Activated CD4-positive, alpha-beta T cell treated with anti-CD3 and anti-CD28 coated beads, Interleukin-2, amount 10 ng/mL, durations not matched to agents 7 days and 5 days (primary cell): ENCODE measurements at places on chromosomes 13 and 19.

- DNase-seq = no peak
Measured at GRCh38 chr13:90281709-90282108, 1065.8 kb upstream of the MIR17HG start.

GRCh38 chr19:34503531-34504272 is 22.1 kb downstream of the WTIP start:
- no peak for DNase-seq

DNA sequence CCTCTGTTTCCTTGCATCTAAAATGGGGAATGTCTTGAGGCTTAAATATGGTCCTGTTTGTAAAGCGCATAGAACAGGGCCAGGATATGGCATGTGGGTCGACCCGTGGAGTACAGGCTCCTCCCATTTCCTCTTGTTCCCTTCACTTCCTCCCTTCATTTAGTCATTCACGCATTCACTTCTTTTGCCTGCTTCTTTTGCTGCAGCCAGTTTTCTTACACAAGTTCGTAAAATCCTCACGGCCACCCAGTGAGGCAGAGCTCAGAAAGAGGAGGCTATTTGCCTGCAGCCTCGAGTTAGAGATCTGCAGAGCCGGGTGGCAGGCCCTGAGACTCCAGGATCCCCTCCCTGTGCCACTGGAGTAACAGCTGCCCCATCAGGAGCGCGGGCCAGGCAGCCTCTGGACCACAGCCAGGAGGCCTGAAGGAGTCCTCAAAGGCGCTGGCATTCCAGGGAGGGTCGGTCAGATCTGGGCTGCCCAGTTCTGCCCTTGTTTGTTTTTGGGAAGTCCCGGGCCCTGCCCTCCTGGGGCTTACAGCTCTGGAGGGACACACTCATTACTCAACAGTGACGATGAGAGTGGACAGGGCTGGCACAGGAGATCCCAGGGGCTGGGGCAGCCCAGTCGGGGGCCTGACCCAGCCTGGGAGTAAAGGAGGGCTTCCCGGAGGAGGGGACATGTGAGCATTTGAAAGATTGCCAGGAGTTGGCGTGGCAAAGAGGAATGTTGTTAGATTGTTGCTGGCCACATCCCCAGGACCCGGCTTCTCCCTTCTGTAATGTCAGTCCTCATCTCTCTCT is 4.6 kb downstream of the PPP5C start:
- peak; percentile 45 for DNase-seq

DNA sequence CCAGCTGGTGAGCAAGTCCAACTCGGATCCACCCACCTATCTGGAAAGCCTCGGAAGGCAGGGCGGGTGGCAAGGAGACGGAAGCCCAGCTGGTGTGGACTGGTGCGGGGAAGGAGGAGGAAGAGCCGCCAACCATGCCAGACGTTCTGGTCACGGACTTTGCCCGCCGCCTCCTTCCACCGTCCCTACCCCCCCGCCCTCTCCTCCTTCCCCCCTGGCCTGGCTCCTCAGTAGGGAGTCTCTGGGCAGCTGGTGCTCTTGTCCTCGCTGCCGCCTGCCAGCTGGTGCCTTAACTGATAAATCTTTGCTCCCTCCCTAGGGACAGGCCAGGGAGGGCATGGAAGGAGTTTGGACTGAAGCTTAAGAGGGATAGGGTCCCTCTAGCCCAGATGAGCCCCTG is 4.8 kb downstream of the SYNGR4 start:
- DNase-seq = no peak

GRCh38 chr19:48841047-48841446 is 4.8 kb upstream of the HSD17B14 start:
- no peak for DNase-seq

GRCh38 chr19:45243144-45243732 is 2.0 kb downstream of the EXOC3L2 start:
- no peak for DNase-seq

DNA sequence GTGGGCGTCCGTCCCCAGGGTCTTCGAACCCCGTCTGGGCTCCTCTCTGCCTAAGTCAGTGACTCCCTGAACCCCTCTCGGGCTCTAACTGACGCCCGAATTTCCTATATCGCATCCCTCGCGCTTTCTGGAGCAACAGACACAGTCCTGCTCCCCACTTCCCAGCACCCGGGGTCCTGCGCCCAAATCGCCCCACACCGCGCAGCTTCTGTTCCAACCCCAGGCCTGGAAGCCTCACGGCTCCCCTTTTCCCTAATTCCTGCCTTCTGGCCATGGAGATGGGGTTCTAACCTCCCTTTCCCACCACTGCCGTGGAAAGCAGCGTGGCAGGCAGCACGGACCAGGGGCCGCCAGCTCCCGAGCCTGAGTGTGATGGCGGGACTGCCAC is 1.6 kb upstream of the GRTP1 start:
- DNase-seq = no peak

DNA sequence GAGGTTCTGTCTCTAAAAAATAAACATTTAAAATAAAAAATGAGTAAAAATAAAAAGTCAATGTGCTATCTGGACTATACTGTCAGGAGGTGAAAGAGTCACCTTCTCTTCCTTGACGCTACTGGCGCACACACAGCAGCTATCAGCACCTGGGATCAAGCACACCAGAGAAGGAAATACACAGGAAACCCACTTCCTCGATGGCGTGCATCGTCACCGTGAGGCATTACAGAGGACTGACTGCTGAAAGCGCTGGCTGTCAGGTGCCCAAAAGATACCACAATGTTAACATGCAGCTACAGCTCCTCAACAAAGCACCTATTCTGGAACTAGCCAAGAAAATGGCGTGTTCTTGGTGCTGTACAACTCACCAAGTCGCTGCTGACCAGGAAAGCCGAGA is 6.1 kb downstream of the SLC35E1 start:
- peak; percentile 93 for DNase-seq

GRCh38 chr19:2533686-2534422 is 57.9 kb downstream of the GADD45B start:
- no peak for DNase-seq

DNA sequence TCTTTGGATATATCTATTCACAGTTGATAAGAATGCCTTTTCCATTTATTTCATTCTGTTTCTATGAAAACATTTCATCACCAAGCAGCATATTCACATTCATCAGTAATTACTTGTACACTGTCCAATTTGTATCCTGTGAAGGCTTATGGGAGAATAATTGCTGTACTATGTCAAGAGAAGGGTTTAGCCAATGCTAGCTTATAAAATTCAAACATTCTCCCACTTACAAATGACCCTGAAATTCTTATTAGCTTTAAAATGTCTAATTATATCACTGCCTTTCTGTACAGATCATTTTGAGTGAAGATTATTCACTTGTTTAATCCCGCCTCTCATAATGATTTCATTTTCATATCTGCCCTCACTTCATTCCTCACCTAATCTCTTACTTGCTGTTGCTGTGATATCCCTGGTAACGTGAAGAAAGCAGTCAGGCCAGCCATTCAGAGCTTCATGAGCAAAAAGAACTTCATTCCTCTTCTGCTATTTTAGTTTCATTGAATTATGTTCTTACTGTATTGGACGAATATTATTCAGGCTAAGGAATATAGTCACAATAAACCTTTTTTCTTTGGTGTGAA is 778.7 kb downstream of the OLFM4 start:
- DNase-seq = no peak

DNA sequence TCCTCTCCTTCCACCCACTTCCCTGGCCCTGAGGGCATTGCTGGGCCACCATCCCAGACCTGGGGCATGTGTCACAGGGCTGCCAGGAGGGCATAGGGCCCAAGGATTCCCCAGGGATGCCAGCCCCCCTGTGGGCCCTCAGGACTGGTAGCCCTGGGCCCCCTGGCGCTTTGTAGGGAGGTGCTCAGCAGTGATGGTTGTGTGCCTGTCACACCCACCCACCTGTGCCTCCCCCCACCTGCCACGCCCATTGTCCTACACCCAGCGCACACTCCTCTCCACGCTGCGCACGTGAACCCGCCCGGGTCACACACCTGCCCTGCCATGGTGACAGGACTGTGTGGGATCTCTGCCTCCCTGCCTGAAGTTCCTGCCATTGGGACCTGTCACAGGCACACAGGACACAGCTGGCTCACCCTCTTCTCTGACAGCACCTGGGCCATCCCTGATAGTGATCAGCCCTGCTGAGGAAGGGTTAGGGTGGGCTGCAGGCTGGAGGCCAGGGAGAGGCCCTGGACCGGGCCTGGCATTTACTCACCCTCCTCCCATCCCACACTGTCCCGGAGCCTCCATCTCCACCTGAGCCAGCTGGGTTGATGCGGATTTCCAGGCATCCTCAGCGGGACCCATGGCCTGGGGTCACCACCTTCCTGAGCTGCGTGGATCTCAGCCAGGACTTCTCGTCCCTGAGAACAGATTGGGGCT is 23.9 kb downstream of the WTIP start:
- DNase-seq = no peak

DNA sequence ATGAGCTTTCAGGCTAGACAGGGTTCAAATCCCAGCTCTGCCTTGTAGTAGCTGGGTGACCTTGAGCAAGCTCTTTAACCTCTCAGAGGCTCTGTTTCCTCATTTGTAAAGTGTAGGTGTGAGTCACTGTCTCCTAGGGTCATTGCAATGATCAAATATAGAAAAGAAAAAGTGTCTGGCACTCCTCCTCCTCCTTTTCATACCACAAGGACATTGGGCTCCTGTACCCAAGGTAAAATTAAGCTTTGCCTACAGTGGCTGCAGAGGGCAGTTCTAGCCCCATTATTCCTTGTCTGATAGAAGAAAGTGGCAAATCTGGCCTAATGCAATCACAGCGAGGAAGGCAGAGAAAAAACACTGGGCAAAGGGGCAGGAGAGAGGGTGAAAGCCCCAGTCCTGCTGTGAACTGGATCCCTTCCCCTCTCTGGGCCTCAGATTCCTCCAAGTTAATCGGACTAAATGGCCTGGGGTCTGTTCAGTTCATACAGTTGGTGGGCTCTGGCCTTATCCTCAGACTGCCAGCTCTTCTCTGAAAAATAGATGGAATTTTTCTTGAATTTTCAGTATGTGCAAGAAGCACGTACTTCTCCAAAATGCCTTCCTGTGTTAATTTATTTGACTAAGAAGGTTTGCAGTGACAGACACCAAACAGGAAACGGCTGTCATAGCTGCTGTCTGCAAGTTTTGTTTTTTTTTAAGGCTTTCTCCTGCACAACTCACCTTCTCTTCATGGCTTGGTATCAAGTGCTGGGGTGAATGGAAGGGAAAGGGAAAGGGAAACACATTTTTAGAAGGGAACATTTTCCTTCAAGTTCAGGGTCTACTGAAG is 35.3 kb downstream of the RGCC start:
- DNase-seq = peak; percentile 44

DNA sequence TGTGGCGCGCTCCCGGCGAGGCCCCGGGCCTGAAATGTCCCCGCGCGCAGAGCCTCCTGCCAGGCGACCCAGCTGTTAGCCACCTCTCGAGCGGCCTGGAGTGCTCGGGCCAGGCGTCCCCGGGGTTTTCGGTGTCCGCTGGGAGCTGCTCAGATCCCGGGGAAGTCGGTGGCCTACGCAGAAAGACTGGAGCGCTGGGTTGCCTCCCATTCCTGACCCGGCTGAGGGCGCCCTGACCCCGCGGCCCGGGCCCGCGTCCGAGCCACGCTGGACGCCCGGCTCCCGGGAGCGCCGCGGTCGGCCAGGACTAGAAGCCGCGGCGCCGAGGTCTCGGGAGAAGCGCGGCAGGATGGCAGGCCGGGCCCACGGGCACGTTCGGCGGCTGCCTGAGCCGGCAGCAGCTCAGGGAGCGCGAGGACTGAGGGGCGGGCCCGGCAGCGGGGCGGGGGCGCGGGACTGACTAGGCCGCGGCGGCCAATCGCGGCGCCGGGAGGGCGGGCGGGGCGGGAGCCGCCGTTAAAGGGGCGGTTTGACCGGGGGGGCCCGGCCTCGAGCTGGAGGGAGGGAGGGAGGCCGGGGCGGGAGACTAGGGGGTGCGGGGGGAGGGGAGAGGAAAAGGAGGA is 1.3 kb upstream of the ZIC2 start:
- no peak for DNase-seq

DNA sequence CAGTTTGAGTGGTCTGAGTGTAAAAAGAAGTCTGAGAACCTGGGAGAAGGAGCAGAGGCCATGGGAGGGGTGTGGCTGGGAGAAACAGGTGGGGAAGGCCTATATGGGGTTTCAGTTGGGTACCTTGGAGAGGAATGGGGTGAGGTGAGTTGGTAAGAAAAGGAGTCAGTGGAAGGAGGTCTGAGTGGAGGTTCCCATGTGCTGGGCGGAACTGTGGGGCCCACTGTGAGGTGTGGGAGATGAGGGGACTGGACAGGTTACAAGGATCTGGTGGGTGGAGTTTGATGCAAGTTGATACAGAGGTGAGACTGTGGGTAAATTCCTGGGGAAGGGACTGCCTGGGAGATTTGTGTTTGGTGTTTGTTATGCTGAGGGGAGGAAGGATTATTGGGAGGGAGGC is 2.1 kb downstream of the ZNF574 start:
- no peak for DNase-seq

DNA sequence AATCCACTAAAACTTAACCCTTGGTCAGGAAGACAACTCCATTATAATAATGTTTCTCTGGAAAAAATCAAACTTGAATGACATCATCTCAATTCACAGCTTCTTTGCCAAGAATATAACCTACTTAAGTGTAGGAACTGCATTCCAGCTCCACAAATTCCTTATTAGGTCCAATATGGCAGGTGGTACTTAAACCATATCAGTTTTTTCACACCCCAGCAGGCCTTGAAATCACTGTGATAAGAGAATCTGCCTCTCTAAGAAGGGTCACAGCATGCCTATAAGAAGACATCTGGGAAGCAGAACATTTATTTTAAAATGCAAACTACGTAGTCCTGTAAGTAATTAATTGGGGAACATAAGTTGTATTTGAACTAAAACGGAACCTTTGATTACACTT is 687.8 kb downstream of the DIAPH3 start:
- DNase-seq = no peak

- peak; percentile 20 for DNase-seq
Measured at GRCh38 chr13:35475212-35475959, 1.1 kb downstream of the MAB21L1 start.

DNA sequence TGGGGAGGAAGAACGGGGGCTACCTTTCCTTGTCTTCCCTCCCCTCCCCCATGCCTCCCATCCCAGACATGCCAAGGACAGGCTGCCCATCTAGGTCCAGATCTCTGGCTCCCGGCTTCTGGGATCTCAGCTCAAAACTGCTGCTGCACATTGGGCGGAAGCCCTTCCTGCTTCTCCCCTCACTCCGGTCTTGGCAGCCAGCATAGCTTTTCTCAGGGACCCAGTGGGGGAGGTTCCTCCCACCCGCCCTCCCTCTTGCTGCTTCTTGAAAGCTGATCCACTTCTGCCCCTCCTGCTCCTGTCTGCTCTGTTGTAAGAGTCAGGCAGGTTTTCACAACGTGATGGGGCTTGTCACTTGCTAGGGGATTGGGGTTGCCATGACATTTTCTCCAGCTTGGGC is 21.7 kb upstream of the RNF17 start:
- DNase-seq = no peak

DNA sequence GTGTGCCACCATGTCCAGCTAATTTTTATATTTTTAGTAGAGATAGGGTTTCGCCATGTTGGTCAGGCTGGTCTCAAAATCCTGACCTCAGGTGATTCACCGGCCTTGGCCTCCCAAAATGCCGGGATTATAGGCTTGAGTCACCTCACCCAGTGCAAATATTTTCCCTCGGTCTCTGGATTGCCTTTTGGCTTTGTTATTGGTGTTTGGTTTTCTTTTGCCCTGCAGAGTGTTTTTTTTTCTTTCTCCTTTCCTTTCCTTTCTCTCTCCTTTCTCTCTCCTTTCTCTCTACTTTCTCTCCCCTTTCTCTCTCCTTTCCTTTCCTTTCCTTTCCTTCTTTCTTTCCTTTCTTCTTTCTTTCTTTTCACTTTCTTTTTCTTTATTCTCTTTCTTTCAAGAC is 33.2 kb downstream of the KDM4B start:
- no peak for DNase-seq

- no peak for DNase-seq
Measured at GRCh38 chr13:28606466-28606865, 52.5 kb upstream of the POMP start.
